NCI-H345 (cell line): ENCODE measurements at places on chromosomes 13 and 19.
A peak's percentile ranks its signal among the peaks of the same experiment; 100 is the strongest.

DNA sequence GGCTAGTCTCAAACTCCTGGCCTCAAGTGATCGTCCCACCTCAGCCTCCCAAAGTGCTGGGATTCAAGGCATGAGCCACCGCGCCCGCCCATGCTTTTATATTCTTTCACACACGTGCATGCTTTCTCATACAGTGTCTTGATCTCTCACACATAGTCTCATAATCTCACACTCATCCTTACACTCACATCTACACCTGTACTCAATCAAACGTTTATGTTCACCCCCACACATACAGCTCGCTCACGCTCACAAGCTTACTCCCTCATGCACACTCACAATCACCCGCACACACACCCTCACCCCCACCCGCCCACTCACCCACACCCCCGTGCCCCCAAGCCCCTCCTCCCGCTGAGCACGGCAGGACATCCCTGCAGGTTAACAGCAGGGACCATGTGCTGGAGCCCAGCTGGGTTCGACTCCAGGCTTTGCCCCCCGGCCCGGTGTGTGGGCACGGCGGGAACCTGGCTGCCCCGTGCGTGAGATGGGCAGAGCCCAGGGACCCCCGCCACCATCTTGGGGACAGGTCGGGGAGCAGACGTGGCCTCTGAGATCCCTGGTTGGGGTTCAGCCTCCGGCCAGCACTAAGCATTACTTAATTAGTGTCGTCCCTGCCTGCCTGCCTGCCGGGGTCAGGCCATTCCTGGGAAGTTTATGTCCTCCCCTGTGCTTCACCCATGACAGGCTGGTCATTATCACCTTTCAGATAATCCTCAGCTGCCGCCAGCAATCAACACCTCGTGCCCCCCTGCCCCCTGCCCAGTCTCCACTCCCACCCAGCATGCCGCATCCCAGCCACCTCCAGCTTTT is 11.4 kb downstream of the SBK2 start:
- no peak for DNase-seq

- no peak for DNase-seq
Observed at GRCh38 chr19:18167011-18167410, 6.6 kb upstream of the IFI30 start.

DNA sequence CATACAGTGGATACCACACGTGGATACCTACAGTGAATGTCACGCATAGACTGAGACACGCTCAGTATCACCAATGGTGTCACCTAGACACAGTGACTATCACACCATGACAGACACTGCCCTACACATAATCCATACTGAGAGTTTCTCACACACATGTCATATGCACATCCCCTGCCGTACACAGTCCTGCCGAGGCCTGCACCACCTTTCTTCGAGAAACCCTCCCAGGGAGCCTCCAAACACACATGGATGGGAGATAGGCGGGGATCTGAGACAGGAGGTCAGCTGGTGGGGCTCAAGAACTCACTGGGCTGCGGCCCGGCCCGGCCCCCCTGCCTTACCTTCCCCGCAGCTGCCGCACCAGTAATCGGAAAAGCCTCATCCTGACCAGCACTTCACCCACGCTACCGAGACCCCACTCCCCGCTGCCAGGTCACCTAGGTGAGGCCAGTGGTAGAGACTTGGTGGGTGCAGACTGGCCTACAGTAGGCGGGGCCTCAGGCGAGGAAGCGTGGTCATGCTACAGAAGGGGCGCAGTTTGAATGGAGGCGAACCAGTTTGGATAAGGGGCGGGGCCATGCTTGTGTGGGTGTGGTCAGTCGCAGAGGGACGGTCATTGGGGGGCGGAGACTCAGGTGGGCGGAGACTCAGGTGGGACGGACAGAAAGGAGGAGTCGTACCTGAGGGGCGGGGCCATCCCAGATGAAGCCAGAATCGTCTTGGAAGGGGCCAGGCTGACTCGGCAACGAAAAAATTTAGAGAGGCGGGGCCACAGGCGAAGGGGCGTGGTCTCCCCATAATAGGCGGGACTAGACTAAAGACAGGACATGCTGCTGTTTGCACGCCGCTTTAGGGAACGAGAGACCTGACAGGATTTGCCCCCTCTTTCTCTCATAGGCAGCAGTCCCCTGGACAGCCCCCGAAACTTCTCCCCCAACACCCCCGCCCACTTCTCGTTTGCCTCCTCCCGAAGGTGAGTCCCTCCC is 2.1 kb downstream of the MAST1 start:
- peak; percentile 19 for DNase-seq

GRCh38 chr19:3065675-3066357 is 3.5 kb upstream of the TLE5 start:
- DNase-seq, result no peak

DNA sequence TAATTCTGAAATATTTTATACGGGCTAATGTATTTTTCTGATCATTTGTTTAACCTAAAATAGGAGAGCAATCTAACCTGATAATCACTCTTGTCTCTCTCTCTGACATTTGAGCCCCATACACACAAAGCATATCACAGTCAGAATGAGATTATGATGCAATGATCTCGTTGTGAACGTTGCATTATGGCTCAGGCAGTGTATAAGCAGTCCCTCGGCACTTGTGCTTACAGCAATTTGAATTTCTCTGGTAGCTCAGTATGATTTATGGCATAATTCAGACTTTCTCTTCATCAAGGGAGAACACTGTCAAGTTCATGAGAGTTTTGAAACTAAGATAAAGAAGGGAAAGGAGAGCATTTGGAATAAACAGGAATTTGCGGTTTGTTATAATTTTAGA is 256.1 kb downstream of the DACH1 start:
- no peak for DNase-seq

DNA sequence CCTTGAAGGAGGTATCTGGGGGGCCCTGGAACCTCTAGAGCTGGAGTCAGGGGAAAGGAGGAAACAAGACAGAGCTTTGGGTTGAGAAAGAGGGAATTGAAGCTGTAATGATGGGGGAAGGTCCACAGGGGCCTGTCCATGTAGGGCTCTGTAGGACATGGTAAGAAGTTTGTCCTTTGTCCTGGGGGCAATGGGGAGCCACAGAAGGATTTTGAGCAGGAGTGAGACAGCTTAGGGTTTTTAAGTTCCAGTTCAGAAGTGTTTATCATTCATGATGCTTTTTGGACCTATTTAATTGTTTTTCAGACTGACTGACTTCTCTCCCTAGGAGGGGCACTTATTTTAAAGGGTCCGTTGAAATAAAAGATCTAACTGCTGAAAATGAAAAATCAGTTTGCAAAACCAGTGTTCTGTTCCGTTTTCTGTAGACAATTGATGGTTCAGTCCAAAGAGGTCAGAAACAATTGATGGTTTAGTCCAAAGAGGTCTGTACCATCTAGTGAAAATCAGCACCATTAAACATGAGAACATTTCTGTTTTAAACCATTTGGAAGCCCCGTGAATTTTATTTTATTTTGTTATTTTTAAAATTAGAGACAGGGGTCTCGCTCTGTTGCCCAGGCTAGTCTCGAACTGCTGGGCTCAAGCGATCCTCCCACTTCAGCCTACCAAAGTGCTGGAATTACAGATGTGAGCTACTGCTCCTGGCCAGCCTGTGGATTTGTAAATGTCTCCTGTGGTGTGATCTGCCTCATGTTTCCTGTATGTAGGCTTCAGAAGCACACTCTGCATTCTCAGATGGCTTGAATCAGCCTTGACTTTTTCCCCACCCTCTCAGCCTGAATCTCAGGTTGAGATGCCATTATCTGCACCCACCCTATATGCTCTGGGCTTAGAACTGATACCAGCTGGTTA is 8.4 kb downstream of the PLD3 start:
- no peak for DNase-seq

DNA sequence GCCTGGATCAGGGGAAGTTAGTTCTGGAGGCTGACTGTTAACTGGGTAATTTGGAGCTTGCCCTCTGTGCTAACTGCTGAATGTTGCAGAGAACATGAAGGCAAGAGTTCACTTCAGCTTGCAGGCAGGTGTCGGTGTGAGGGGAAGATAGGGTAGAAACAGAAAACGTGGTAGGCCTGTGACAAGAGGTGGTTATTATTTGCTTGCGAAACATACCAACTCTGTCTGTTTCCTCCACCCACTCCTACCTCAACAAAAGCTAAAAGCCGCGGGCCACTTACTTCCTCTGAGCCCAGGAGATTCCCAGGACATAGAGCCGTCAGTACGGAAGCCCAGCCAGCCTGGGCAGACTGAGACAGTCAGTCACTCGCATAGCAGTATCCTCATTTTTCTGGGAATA is 119.2 kb upstream of the ABCC4 start:
- DNase-seq, result no peak

DNA sequence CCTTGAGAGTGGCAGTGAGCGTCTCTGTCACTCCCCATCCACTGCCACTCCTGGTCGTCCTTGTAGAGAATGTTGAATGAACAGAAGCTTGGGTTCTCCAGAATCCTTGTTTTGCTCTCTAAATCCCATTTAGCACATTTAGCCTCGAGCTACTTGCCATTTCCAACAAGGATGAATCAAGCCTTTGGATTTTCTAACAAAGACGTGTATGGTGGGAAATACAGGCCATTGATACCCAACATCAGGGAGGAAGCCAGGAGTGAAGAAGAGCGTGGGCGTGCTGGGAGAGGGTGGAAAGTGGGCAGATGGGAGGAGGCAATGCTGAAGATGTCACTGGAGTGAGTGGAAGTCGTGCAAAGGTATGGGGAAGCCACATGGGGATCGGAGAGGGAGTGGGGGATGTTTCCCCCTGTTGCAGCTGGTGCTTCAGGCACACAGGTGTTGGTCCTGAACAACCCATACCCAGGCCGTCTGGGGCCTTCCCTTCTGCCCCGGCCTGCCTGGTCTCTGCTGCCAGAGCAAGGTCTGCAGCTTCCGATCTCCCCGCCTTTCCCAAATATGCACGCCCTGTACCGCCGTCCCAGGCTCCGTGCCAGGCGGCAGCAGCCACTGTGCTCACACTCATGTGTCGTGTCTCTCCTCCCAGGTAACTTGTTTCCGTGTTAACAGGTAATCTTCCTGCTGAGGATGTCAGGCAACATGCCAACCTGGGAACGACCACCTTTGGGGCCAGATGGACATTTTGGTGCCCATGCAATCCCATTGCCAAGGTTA is 48.7 kb downstream of the ZIC5 start:
- DNase-seq, result peak; percentile 50

- DNase-seq, result peak; percentile 88
Observed at GRCh38 chr13:113820813-113821651, 42.8 kb downstream of the GAS6 start.

- DNase-seq, result peak; percentile 62
Observed at GRCh38 chr13:32031025-32031814, at the start of gene FRY. Gene FRY, plus strand, starts transcription at chr13:32031774. Its CDS starts 22 bp downstream, at chr13:32031796.

GRCh38 chr19:5171711-5172110 is 168.9 kb downstream of the PTPRS start:
- no peak for DNase-seq

GRCh38 chr19:1357531-1358109 is 26.1 kb upstream of the NDUFS7 start:
- peak; percentile 46 for DNase-seq

GRCh38 chr19:45768655-45768983 is 433 bp downstream of the SIX5 start:
- DNase-seq, result peak; percentile 13

DNA sequence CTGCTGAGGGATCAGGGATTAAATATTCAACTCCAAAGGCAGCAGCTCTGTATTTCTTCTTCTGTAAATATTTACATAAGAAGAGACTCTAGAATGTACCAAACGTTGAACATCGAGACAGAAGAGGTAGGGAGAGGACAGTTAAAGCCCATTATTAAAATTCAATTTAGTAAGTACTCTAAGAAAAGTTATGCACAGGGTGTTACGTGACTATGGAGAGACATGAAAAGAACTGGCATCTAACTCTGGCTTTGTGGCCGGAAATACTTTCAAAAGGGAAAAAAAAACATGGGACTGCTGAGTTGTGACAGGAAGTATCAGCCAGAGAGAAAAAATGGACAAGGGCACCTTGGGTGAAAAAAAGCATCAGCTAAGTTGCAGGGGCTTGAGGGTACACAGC is 36.7 kb downstream of the LNX2 start:
- no peak for DNase-seq

GRCh38 chr19:14103310-14103709 is 12.8 kb upstream of the SAMD1 start:
- no peak for DNase-seq

GRCh38 chr13:51906581-51906980 is 44.8 kb downstream of the CCDC70 start:
- DNase-seq, result peak; percentile 39

- DNase-seq, result no peak
Observed at GRCh38 chr19:33722456-33723239, 74.0 kb upstream of the KCTD15 start.

DNA sequence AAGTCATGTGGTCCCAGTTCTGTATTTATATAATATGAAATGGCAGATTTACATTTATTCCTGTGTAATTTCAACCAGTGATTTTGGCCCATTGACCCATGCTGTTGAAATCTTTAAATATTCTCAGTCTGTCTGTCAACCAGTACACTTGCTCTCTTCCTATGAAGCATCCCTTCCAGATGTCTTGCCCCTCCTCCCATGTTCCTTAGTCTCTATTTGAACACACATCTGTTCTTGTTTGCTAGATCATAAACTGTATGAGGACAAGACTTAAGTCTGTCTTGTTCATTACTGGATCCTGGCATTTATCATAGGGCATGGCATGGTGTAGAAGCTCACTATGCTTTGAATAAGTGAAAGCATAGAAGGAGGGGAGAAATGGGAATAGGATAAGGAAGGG is 34.9 kb downstream of the STARD13 start:
- DNase-seq, result no peak

- peak; percentile 18 for DNase-seq
Observed at GRCh38 chr19:13051557-13052165, 51.0 kb downstream of the LYL1 start.

DNA sequence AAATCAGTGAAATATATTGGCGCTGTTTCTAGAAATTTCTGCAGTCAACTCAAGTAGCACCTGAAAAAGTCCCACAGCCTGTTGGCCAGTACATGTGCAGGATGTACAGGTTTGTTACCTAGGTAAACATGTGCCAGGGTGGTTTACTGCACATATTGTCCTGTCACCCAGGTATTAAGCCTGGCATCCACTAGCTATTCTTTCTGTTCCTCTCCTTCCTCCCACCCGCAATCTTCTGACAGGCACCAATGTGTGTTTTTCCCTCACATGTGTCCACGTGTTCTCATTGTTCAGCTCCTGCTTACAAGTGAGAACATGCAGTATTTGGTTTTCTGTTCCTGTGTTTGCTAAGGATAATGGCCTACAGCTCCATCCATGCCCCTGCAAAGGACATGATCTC is 13.1 kb upstream of the SCEL start:
- no peak for DNase-seq

GRCh38 chr19:50718255-50719118 is 1.1 kb downstream of the SHANK1 start:
- DNase-seq, result no peak

DNA sequence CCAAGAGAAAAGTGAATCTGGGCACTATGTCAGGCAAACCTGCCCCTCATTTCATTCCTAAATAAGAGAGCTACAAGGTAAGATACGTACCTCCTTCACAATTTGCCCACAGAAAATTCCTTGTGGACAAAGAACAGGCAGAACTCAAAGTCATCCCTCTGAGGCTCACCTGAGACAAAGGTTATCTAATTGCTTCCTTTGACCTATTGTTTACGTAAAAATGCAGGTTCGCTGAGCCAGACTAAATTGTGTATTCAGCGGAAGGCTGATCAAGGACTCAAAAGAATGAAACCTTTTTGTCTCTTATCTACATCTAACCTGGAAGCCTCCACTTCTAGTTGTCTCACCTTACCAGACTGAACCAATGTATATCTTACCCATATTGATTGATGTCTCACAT is 213.3 kb downstream of the POSTN start:
- no peak for DNase-seq

GRCh38 chr19:19482809-19483596 is 32.3 kb downstream of the TSSK6 start:
- DNase-seq, result no peak

GRCh38 chr13:27446986-27447583 is 3.3 kb downstream of the MTIF3 start:
- DNase-seq, result no peak
